Muscle of back (tissue), 13 donors: ENCODE measurements at places on chromosomes 6 and 20. TPM values are rescaled to one million over a fixed set of nuclear protein-coding genes. Genes with fewer than 3 reads are reported as not detected.

The MUC22 gene
- not detected for polyA plus RNA-seq

DNA sequence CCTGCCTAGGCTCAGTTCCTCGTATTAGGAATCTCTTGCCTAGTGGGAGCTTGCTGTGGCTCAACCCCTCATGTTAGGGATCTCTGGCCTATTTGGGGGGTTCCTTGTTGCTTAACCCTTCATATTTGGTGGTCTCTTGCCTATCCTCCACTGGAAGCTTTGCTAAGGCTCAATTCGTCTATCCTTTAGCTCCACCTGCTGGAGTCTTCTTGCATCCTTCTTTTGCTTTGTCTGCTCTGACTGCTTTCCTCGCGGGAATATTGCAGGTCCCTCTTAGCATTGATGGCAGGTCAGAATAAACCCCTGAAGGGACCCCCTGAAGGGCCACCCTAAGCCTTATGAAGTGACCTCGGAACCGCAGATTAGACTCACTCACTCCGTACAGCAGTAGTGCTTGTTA, 203.0 kb upstream of the TBX18 start:
- DNase-seq: no peak

The AVP gene
- polyA plus RNA-seq: not detected

GRCh38 chr20:25399037-25399430, 8.4 kb upstream of the ABHD12 start:
- DNase-seq: peak; percentile 82

The MLN gene
- not detected for polyA plus RNA-seq

DNA sequence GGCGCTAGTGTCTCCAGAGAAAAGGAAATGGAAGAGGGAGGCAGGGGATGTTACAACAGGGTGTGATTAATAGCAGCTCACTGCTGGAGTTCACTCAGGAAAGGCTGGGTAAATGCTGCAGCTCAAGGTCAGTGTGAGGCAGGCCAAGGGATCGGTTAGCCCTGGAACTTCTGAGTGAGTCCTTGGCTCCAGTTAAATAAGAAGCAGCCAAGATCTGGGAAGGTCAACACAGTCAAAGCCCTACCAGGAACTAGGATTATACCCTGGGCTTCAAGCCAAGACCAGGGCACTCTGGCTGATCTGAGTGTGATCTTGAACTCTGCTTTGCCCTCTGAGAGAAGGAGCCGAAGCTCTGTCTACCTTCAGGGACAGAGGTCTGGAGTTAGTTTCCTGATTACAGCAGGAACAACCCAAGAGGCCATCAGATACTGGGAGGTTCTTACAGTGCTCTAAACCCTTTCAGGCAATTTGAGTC, 44.3 kb downstream of the TPD52L1 start:
- DNase-seq: peak; percentile 67
